ENCODE measurements at places on chromosomes 5 and 9.
A peak's percentile ranks its signal among the peaks of the same experiment; 100 is the strongest.

DNA sequence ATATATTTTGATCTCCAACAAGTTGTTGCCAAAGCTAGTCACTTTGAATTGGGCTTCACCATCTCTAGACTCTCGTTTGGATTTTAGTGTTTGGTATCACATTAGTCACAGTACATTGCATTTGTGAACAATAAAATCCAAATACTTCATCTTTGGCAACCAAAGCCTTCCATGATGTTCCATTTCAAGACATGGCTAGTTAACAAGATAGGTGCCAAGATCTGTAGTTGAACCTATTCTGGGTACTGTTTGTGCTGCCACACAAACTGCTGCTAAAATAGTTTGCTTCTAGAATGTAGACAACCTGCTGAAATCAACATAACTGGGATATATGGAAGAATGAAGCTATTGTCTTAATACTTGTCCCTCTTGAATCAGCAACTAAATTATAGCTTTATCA is 207.5 kb downstream of the LRRC70 start:
- DNase-seq = no peak

DNA sequence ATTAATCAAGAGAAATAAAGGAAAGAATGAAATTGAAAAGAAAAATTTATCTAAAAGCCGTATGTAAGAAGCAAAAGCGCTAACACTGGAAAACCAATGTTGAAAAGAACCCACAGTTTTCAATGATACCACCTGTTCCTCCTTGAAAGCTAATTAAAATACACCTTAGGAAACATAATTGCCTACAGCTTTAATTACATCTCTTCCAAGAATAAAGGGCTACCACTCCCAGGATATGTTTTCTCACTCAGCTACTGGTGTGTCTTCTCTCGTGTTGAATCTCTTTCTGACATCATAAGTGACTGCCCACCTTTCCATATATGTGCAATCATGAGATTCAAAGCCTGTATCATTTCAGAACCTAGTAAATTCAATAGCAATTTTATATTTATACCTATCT is 880.6 kb upstream of the DMAC1 start:
- DNase-seq = no peak

GRCh38 chr5:116372931-116373597 is 201.6 kb downstream of the SEMA6A start:
- no peak for DNase-seq

DNA sequence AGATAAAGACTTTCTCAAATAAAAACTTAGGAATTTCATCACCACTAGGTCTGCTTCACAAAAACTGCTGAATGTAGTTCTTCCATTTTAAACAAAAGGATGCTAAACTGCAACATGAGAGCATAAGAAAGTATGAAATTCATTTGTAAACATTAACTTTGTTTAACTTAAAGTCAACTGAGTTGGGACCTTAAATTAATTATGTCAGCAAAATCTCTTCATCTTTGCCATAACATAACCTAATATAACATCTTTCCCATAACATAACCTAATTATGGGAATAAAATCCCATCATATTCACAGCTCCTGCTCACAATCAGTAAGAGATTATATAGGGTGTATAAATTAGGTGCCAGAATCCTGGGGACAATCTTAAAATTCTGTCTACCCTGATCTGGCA is 78.8 kb upstream of the PCSK5 start:
- DNase-seq = no peak

DNA sequence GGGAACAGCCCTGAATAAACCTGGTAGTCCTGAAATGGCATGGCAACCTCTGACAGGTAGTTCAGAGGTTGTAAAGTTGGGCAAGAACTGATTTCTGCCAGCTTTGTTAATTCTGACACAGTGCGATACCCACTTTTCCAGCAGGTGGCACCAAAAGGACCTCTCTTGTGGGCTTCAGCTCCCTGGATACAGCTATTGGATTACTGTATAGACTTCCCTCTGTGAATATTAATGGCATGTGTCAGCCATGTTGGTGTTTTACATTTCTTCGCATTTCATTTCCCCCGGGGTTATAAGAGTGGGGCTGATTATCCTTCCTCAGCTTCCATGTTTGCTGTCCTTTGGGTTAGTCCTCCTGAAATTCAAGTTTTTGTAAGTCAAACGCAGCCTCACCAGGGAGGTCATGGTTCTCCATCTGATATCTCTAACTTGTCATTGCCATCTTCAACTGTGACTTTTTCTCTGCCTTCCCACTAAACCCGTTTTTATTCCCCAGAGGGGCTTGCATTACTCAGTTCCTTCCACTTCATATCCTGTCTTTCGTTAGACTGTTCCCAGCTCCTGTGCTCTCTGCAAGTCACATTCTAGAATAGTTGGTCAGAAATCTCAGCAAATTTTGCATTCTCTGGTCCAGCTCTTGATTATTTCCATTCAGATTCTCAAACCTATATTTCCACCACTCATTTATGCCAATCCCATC is 135.6 kb downstream of the LIFR start:
- DNase-seq = peak; percentile 55

- no peak for DNase-seq
Observed at GRCh38 chr9:113632776-113633590, 169.5 kb downstream of the RGS3 start.

DNA sequence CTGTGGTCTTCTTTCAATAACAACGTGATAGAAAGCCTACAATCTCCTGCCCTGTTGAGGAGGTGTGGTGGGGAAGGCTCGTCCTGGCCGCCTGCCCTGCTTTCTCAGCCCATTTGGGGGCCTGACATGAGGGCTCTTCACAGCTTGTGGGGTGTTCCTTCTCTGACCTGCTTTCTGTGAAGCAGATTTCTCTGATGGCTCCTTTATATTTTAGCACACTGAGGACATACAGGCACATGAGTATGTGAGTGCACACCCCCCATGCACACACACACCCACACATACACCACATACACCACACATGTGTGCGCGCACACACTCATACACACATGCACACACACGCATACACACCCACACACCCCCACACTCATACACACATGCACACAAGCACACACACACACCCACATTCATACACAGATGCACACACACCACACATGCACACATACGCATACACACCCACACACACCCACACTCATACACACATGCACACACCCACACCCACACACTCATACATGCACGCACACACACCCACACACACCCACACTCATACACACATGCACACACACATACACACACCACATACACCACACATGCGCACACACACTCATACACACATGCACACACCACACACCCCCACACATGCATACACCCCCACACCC is 117.5 kb downstream of the COL5A1 start:
- DNase-seq = no peak

DNA sequence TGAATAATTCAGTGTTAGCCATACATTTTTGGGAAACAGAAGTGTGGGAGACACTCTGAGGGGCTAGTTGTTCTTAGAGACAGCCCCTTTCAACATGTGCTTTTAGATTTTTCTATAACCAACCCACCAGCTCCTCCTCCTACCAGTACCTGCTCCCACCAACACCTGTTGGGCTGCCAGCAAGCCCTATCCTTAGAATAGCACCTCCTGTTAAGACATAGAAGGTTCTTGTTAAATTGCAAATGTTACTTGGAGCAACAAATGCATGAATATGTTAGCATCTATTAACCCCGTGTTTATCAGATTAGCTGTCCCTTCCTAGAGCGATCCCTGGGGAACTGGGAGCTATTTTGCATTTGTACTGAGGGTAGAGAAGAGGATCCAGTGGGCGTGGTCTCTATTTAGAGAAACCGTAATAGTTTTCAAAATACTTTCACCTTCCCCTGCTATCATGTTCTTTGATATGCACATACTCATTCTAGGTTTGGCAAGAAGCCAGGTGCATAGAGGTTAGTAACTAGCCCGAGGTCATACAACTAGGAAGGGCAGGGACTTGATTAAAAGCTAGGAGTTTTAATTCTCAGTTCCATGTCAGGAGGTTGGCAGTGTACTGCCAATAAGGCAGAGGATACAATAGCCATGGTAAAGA is 334.4 kb downstream of the KCTD16 start:
- DNase-seq = no peak

DNA sequence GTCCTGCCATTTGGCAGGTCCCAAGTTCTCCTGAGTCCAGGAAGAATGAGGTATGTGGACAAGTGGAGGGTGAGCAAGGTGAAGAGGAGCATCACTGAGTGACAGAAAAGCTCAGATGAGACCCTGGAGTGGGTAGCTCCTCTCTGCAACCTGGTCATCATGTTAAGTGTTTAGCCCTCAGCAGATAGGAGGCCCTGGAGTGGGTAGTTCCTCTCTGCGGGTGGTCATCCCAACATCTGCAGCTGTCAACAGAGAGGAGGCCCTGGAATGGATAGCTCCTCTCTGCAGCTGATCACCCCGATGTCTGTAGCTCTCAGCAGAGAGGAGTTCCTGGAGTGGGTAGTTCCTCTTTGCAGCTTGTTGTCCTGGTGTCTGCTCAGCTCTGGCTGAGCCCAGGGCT is 48.4 kb downstream of the NDUFAF2 start:
- no peak for DNase-seq

DNA sequence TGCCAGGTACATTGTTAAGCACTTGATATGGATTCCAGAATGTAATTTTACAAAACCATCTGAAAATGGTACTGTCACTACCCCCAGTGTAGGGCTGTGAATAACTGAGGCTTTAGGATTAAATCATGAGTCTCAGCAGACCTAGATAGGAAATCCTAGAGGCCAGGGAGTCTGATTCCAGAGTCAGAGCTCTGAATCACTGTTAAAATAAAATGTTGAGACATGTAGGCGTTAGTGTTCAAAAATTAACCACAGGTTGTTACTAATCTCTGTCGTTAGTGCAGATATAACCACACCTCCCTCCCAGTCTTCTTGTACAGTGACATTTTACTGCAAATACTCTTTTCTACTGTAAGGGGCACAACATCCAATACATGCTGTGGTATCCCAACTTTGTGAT is 1828.8 kb downstream of the MAT2B start:
- no peak for DNase-seq

GRCh38 chr5:89883967-89884366 is 525.6 kb downstream of the CETN3 start:
- DNase-seq = no peak

DNA sequence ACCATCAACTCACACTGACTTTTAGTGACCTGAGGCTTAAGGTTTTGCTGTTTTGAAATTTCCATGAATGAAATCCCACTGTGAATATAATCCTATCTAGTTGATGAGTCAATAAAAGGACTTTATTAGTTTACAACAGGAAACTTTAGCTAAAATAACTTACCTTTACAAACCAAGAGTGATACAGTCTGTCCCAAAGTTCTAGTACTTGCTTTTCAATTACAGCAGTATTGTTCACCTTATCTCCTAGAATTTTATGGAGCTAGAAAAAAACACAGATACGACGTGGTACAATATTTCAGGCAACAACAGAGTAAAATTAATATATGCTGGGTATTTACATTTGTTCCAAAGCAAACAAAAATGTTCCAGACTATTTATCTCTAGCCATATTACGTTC is 46.9 kb upstream of the CTNNAL1 start:
- DNase-seq = no peak

DNA sequence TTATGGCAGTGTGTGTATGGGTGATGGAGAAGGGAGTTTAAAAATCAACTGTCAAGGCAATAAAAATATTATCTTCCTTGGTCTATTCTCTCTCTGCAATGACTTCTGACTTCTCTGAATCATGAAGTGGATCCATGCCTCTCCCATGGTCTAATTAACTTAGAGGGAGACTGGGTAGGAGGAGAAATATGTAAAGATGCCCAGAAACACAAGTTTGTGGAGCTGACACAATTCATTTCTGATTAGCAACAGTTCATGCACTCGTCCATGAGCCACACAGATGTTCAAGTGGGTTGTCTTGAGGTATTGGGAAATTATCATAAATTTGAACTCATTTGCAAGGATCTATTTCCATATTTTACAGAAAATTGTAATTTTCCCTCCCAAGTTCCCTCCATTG is 38.1 kb downstream of the INSYN2B start:
- no peak for DNase-seq

DNA sequence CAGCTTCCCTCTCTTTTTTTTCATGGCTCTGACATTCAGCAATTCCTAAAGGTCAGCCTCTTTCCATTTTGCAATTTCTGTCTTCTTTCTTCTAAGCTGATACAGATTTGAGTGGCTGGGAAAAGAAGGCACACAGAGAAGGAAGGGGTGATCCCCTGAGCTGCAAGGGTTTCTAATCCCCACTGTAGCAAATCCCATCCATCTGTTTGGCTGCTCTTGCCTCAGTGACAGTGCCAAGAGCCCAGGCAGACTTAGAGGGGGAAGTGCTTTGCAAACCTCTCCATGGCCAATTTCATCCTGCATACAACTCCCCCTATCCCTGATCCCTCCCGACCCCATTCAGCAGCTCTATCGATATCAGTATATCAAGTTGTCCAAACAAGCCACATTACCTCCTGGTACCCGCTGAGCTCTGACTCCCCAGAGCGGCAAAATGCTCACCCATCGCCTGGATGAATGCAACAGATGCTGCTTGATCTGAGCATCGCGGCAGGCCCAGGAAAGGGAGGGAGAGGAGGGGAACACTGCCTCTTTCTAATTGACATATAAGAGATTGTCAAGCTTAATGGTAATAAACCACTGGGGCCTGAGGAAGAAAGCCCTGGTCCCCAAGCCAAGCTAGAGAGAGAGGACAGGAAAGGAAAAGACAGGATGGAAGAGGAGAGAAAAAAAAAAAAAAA is 268.9 kb downstream of the ASTN2 start:
- no peak for DNase-seq

DNA sequence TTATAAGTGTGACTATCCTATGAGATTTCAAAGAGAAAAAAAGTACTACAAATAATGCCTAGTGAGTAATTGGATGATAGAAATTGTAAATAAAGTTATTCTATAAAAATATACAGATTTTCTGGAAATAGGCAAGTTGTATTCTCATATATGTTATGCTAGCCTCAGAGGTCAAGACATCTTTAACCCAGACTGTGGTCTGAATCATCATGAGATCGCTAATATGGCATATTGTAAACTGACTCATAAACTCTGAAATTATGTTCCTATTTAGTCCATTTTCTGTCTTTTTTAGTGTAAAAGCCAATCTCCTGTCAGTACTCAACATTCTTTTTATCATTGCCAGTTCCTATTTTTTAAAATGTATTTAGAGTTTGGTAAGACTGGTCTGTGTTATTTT is 14.2 kb downstream of the LOX start:
- DNase-seq = no peak

- no peak for DNase-seq
Observed at GRCh38 chr9:32551276-32552051, 663 bp upstream of the SMIM27 start.

DNA sequence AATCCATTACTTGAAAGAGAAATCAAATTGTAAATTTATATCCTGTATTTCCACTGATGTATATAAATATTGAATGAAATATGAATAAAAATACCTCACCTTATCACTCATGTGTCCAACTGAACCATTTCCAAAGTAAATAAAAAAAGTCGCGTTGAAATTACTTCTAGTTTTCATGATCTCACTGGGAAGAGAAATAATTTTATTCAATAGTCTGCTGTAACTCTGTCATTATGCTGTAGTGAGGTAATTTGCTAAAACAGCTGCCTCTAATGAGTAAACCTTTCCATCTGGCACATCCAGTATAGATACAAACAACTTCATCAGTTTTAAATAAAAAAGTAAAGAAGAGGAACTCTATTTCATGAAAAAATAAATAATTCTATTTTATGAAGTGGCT is 611.5 kb downstream of the ZNF608 start:
- no peak for DNase-seq

- no peak for DNase-seq
Observed at GRCh38 chr9:97892421-97892820, 29.9 kb downstream of the TRMO start.

Data from NCI-H187 (cell line).